NCI-H2081 treated with DMSO at 0.1 percent for 48 hours (cell line): ENCODE measurements at places on chromosomes 4 and X.

GRCh38 chrX:112851161-112851779, 10.6 kb upstream of the AMOT start:
- no peak for DNase-seq

GRCh38 chr4:89759426-89759825, 77.5 kb downstream of the SNCA start:
- no peak for DNase-seq

DNA sequence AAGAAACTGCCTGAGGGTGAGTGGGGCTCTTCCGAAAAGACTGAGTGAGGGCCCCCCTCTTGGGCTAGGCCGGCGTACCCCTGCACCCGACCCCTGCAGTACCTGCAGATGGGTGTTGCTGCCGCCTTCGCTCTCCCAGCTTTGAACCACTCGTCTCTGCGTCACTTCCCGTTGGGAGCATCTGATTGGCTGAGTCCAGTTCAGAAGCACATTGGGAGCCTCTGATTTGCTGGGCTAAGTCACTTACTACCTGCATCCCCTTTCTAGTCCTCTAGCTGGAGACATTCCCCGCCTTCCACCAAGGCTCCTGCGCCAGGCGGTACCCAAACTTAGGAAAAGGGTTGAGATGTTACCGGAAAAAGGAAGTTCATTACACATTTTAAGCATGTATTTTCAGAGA, 20.4 kb upstream of the WWC2 start:
- no peak for DNase-seq

- no peak for DNase-seq
These were observed 43.4 kb downstream of the ADRA2C start for GRCh38 chr4:3809451-3810110.

GRCh38 chrX:53072418-53073114, 9.6 kb upstream of the TSPYL2 start:
- DNase-seq, result no peak

- DNase-seq, result no peak
These were observed 2.0 kb downstream of the ZFX start for GRCh38 chrX:24151513-24151912.

DNA sequence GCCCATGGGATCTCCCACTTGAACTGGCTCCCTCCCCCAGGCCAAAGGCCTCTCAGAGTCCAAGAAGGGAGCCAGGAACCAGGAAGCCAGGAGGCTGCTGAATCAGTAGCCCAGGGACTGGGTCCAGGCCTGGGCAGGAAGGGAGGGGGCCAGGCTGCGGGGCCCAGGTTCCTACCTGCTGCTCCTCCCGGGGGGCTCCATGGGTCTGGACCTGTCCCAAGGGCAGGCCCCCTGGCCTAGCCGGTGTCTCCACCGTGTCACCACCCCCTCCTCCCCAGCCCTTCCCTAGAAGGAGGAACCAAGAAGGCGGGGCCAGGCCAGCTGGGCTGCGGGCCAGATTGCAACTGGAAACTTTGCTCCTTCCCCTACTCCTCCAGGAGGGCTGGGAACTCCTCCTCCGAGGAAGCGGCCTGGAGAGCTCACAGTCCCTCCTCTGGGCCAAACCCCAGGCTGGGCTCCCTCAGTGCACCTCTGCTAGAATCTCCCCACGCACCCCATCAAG, at the start of gene IQSEC2:
IQSEC2 (minus strand) TSS at position 264 of the 502 bp plus-strand sequence.
- no peak for DNase-seq

- DNase-seq, result no peak
These were observed 465 bp downstream of the HAUS7 start for GRCh38 chrX:153469811-153470410.

DNA sequence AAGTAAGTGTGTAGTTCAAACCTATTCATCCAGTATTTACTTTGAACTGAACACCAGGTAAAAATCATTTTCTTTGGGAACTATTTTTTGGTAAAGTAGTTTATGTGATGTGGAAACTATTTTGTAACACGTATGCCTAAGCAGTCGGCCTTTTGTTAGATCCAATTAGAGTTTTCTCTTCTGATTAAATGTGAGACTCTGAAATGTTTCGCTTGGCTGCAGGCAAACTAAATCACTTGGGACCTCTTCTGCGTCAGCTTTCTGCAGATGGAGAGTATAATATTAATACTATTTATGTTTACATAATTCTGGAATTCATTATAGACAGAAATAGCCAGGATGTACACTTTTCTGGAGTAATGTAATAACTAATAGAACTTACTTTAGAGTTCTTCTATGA, 46.9 kb downstream of the BMPR1B start:
- DNase-seq, result no peak

DNA sequence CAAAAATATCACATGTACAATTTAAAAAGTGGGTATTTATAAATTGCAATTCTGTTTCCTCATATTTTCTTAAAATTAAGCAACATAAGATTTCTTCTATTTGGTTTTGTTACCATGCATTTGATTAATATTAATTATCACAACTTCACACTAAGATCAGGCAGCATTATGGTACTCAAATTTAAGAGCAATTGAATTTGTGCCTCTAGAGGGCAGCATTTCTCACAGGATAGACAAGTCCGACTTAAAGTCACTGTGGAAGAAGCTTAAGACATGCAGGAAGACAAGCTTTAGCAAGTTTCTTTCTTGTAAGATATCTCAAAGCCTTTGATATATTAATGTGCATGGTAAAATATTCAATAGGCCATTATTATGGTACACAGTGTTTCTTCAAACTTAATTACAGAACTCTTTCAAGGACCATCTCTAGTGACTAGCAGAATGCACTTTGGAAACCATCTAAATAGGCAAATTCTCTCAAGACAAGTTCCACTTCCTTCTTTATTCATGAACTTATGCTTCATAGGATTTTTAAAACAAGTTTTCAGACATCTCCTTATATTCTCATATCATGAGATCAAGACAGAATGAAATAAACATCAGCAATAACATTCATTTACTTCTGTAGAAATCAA, 35.0 kb downstream of the FBXW7 start:
- no peak for DNase-seq

GRCh38 chr4:83029688-83030087, 5.3 kb upstream of the COPS4 start:
- DNase-seq, result no peak

DNA sequence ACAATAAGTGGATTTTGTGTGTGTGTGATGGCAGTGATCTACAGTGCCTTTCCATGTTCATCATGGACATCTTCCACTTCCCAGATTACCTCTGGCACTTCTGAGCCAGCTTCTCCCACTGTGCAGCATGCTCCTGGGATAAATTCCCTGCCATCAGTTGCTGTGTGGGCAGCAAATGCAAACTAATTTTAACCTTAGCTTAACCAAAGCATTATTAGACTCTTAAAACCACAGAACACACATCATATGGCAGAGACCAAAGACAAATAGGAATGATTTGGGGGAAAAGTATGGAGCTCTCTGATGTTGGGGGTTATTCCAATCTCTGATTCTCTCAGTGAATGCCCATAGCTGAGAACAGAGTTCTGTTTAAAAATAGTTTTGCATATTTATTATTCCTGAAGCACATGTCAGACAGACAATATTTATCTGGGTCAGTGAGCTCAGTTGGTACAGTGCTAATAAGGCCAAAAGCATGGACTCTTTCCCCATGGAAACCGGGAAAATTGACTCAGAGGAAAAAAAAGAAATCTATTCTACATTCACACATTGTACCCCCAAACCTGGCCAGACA, 567.4 kb downstream of the IQCM start:
- DNase-seq, result no peak

GRCh38 chrX:132267392-132267791, 48.1 kb upstream of the RAP2C start:
- DNase-seq, result no peak

DNA sequence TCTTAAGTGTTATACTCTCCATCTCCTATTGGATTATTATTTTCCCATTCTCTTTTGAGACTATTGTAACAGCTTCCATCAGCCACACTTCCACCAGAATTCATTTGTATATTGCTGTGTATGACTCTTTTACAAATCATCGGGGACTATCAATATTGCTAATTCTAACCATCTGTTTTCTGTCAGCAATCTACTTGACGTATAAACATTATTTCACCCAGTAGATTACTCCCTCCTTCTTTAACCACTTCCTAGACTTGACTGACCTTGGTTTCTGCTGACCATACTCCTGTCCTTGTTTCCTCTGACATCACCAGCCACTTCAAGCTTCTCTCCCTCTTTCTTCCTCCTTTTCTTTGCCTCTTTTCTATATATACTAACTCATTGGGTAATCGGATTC, 402.9 kb downstream of the PCDH18 start:
- DNase-seq, result no peak

- no peak for DNase-seq
These were observed 598.7 kb upstream of the TECRL start for GRCh38 chr4:65007841-65008439.

GRCh38 chrX:144916785-144917184, 330.5 kb upstream of the SPANXN1 start:
- DNase-seq, result no peak

- DNase-seq, result no peak
These were observed 177.9 kb downstream of the VEGFC start for GRCh38 chr4:176614793-176615192.

DNA sequence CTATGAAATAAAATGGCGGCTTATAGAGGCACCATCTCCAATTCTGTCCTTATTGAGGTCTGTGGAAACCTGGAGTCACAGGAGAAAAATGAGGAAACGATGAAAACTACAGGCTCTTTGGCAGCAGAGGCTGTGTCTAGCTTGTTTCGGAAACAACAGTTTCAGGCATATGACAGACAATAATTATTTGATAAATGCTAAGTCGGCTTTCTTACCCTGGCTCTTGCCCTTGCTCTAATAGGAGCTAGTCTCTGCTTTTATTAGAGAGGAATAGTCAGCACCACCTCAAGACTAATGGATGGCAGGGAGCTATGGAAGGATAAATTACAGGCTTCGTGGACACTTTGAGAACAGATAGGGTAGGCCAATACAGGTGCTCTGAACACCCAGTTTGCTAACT, 24.3 kb downstream of the HADH start:
- no peak for DNase-seq

DNA sequence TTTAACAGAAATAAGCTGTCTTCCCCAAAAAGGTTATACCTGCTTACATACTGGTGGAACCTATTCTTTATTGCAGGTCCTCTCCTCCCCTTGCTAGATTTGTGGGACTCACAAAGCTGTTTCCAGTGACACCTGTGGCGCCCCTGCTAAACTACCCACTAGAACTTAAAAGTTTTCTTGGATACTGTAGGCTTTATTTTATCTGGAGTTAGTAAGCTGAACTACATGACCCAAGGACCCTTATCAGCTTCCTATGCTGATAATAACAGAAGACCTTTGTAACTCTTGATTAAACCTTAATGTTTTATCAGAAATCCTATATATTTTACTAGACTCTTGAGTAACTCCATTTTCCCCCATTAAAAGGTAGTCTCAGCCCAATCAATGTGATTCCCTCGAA, 32.3 kb downstream of the CLDN2 start:
- no peak for DNase-seq

GRCh38 chr4:117328333-117328732, 243.0 kb upstream of the TRAM1L1 start:
- no peak for DNase-seq

DNA sequence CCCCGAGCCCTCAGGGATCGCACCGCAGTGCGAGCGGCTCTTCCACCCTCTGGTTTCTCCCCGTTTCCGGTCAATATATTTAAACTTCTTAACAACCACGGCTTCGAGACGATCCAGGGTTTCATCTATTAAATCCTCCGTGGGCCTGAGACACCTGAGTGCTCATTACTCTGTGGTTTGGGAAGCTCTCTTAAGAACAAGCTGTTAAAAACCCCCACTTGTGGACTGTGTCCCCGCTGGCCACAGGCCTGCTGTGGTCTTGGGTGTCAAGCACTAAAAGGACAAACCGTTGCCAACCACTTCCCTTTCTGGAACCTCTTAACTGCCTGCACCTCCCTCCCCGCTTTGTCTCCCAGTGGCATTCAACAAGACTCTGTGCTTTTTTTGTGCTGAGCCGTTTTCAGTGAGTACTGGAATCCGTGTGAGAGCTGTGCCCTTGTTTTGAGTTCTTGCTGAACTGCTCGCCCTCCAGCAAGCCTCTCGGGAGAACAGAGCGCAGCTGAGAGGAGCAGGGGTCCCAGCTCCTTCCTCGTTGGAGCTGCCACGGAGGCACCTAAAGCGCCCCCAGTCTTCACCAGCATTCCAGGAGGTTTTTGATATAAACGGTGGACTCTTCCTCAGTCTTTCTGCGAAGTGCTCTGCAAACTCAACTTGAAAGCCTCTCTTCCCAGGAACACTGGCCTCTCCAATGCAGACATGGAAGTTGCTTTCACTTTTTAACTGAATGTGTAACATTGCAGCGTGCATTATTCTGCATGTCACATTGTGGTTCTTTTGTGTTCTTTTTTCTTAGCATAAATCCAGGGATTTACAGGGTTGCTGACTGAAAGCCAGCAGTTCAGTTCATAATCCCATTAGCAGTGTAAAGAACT, 691 bp upstream of the IGFBP7 start:
- no peak for DNase-seq

DNA sequence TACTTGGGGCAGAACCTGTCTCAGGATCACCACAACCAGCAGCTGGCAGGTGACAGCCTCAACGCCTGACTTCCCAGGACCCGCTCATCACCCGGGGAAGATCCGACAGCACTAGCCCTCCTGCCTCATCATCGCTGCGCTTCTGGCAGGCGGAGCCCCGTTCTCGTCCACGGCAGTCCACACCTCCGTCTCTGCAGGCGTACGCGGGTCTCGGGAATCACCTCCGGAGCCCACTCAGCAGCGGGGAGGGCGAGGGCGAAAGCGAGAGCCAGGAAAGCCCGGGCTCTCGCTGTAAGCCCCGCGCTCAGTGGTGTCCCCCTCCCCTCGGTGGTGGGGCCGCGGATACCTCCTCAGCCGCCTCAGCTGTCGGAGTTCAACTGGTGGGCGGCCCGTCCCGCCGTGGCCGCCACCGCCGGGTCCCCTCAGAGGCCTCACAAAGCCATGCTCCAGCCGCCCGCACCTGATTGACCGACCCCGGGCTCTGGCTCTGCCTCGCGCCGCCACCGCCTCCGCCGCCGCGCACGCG, 518 bp upstream of the CNKSR2 start:
- no peak for DNase-seq

DNA sequence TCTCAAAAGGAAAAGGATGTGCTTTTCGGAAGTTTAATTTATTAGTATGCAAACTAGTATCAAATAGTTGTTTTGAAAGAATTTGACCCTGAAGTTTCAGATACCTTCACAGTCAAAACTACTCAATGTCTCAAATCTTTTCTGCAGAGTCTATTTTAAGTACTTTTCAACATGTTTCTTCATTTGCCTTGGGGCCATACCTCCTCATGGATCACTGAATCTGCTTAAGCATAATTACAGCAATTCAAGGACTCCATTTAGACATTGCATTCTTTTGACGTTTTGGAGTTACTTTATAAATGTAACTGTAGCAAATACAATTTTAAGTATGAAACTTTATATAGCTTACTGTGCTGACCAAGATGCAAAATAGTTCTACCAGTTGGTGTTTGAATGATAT, 25.5 kb downstream of the PALLD start:
- no peak for DNase-seq

GRCh38 chr4:175394208-175394607, 417.9 kb downstream of the GPM6A start:
- DNase-seq, result no peak
